OCI-M1 (cell line): ENCODE measurements at places on chromosomes 6 and 20.
A peak's percentile ranks its signal among the peaks of the same experiment; 100 is the strongest.

DNA sequence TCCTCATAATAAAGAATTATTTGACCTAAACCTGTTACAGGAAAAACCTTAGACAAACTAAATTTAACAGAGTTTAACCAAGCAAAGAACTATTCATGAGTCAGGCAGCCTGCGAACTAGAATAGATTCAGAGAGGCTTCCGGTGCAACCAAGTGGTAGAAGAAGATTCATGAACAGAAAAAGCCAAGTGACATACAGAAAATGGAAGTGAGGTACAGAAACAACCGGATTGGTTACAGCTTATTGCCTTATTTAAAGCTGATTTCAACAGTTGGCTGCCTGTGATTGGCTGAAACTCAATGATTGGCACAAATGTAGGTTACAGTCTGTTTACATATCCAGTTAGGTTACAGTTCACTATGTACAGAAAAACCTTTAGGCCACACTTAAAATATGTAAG, 10.1 kb downstream of the PPP1R3G start:
- DNase-seq, result no peak

DNA sequence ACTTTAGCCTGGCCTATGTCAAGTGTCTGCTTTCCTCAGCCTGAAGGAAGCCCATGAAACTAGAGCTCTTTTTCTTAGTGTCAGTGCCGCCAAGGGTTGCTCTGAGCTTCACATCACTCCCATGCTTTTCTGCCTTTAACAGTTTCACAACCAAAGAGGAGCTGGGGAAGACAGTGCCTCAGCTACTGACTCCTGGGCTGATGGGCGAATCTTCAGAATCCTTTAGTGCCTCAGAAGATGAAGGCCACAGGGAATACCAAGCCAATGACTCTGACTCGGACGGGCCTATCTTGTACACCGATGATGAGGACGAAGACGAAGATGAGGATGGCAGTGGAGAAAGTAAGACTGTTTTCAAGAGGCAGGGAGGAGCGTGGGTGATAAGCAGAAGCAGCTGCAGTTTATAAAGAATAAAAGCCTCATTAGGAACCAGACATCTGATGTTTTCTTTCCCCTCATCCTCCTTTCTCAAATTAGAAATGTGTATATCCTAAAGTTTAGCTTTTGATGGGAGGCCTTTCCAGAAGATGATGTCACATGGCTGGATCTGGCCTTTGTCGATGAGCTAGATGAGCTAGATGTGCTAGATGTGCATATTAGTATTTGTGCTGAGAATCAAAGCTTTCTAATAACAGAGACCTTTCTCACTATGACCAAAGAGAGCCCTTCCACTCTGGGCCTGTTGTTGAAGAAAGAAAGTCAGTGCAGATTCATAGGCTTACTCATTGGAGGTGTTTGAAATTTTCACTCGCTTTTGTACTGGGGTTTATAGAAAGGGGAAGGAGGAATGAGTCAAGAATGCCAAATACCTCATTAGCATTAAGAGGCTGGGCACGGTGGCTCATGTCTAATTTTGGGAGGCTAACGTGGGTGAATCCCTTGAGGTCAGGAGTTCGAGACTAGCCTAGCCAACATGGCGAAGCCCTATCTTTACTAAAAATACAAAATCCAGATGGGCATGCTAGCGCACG, 70.7 kb upstream of the LTV1 start:
- DNase-seq, result no peak

DNA sequence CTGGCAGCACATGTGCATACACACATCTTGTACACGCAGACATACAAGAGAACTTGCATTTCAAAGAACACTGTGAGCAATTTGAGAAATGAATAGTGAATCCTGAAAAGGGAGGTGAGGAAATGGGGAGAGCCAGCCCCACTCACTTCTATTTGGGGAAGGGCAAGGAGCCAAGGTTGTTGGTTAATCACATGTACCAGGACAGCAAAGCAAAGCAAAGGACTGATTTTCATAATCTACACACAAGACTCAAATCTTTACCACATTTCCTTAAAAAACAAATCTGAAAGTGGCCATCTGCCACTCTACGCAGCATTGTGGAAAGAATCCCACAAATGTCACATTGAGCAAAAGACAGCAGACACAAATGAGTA, 35.0 kb upstream of the KIF16B start:
- DNase-seq, result no peak

GRCh38 chr20:11020712-11021111, 346.9 kb upstream of the JAG1 start:
- no peak for DNase-seq

GRCh38 chr6:137370871-137371633, 123.1 kb downstream of the OLIG3 start:
- DNase-seq, result no peak

GRCh38 chr6:121885399-121886152, 450.1 kb downstream of the GJA1 start:
- DNase-seq, result peak; percentile 76

- DNase-seq, result no peak
Observed at GRCh38 chr6:151716526-151716932, 91.0 kb upstream of the ESR1 start.

DNA sequence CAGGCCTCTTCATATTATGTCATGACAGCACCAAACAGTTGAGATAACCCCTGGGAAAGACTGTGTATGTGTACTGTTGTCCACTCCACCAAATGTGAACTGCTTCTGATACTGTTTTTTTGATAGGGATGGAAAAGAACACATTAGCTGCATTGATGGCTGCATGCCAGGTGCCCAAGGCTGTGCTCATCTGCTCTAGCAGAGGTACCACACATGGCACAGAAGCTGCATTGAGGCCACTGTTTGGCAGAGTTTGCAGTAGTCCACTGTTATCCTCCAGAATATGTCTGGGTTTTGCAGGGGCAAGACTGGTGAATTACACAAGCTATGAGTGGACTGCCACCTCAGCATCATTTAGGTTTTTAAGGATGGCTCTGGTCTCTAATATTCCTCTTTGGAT, 28.2 kb upstream of the ELMO2 start:
- no peak for DNase-seq

DNA sequence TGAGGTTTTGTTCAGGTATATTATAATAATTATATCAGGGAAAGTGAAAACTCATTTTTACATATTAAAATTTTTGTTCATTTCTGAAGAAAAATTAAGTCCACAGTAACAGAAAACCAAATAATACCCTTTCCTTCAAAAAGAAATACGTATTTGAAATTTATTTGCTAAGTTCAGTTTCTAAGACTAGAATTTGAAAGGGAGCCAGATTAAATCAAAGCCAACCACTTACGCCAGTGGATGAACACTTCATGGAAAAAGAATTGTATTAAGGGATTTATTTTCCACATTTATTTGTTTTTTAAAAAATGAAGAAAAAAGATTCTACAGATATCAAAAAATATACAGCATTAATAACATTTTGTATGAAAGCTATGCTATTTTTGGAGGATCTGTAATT, 654.4 kb downstream of the EYS start:
- DNase-seq, result no peak

DNA sequence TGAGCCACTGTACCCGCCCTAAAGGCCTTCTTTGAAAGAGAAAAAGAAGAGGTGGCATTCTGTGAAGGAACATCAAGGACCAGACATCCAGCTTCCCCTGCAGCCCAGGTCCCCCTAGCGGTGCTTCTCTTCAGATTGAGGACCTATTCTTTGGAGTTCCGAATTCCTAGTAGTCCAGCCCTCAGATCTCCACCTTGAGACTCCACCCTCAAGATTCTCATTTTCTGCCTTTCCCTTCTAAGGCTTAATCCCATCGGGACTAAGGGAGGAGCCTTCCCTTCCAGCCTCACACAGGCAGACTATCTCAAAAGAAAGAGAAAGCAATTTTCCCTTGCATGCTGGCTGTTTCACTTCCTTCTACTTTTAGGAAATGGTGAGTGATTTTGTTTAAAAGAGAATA, 32.5 kb downstream of the MUC22 start:
- DNase-seq, result peak; percentile 78

DNA sequence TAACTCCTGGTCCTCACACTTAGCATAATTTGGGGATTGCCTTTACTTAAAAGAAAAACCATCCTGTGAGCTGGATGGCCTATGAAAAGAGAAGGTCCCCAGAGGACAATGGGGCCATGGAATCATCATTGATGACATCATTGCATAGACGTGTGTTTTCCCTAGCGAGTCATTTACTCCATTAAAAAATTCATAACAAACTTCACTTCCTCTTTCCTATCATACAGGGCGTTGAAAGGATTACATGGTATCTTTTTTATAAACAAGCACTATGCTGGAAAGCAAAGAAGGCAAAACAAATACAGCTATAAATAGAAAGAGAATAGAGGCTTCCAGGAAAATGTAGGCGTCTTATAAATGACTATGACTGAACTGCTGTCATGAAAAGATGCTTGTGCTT, 11.3 kb upstream of the COL12A1 start:
- peak; percentile 60 for DNase-seq

DNA sequence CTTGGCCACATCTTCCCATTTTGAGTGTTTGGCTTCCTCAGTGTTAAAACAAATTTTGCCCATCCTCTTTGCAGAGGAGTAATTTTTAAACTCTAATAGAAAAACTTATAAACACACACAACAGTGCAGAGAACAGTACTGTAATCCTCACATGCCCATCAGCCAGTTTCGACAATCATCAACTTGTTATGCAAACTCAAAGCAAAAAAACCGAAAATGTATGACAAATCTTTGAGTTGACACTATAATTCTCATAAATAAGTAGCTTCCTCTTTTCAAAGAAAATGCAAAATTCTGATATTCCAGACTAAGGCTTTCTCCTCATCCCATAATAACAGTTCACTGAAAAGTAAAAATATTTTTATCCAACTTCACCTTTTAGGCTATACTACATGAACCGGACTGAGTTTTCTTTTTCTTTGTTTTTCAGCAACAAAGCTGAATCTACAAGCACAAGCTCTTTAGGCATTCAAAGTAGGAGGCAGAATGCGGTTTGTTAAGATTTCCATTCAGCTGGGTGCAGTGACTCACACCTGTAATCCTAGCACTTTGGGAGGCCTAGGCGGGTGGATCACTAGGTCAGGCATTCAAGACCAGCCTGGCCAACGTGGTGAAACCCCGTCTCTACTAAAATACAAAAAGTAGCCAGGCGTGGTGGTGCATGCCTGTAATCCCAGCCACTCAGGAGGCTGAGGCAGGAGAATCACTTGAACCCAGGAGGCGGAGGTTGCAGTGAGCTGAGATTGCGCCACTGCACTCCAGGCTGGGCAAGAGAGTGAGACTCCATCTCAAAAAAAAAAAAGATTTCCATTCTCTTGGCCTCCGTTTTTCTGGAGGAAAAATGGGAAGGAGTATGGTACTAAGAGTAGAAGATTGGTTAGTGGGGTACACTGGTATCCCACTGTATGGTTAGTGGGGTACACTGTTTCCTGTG, 74.8 kb downstream of the GCNT2 start:
- DNase-seq, result peak; percentile 34

GRCh38 chr6:153489479-153489878, 358.4 kb upstream of the RGS17 start:
- DNase-seq, result peak; percentile 73

GRCh38 chr6:125759184-125759902, 9.9 kb downstream of the HEY2 start:
- DNase-seq, result no peak

GRCh38 chr6:3421791-3422434, 34.9 kb downstream of the SLC22A23 start:
- peak; percentile 71 for DNase-seq

DNA sequence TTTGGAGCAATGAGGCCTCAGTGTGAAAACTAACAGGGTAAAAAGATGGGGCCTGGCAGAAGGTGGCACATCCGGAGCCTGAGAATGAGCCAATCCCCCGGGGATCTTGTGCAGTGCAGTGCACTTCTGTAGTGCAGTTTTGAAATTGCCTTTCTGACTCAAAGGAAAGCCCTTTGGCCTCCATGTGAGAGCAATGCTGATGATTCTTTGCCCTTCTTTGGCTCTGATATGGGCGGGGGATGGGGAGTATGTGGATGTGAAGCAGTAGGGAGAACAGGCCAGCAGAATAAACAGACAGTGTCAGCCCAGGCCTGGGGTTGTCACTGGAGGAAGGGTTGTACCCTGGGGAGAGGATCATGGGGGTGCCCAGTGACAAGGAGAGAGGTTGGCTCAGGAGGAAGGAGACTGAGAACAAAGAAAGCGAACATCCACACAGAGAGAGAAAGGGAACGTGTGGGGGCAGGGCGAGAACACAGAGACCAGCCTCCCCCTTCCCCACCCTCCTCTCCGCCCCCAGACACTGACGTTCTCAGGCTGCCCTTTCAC, 351.2 kb downstream of the CDC5L start:
- no peak for DNase-seq

- no peak for DNase-seq
Observed at GRCh38 chr20:35731469-35731788, 10.6 kb downstream of the RBM39 start.

- no peak for DNase-seq
Observed at GRCh38 chr6:38775870-38776269, 60.8 kb downstream of the DNAH8 start.

DNA sequence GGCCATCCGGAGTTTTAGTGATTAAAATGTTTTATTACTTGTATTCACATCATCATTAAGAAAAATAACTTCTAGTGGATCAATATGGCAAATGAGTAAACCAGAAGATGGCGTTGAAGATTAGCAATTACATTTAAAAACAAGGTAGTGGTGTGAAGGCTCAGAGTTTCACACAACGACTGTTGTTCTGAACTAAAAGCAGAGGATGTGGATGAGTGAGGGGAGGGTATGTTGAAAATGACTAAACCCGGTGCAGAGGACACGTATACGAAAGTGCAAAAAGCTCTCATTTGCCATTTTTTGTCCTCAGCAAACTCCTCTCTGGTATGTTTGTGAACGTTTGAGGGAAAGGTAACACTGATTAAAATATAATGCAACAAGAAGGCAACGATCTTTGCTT, 1.9 kb upstream of the IRF4 start:
- DNase-seq, result no peak

- DNase-seq, result no peak
Observed at GRCh38 chr6:83707829-83708545, 914 bp downstream of the SNAP91 start.

GRCh38 chr6:26327450-26328264, 37.3 kb upstream of the BTN3A2 start:
- DNase-seq, result peak; percentile 97

- no peak for DNase-seq
Observed at GRCh38 chr20:19498756-19499155, 259.3 kb upstream of the RIN2 start.

- DNase-seq, result no peak
Observed at GRCh38 chr6:96657344-96657743, 94.4 kb downstream of the FHL5 start.

DNA sequence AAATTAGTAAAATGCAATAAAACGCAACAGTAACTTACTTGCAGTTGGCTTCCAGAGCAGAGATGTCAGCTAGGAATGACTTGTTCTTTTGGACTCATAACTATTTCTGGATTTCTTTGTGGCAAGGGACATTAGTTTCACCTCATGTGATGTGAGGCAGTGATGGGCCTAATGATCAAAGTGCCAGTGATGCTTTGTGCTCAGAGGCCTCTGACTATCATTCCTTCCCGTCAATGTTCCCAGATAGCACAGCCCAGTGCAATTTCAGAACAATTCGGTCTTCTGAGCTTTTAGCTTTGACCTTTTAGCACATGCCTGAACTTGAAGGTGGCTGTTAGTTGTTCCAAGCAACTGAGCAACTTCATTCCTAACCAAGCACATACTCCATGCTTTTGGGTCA, 596.8 kb downstream of the TFAP2B start:
- DNase-seq, result no peak
